ENCODE measurements at places on chromosomes 12 and 14.

DNA sequence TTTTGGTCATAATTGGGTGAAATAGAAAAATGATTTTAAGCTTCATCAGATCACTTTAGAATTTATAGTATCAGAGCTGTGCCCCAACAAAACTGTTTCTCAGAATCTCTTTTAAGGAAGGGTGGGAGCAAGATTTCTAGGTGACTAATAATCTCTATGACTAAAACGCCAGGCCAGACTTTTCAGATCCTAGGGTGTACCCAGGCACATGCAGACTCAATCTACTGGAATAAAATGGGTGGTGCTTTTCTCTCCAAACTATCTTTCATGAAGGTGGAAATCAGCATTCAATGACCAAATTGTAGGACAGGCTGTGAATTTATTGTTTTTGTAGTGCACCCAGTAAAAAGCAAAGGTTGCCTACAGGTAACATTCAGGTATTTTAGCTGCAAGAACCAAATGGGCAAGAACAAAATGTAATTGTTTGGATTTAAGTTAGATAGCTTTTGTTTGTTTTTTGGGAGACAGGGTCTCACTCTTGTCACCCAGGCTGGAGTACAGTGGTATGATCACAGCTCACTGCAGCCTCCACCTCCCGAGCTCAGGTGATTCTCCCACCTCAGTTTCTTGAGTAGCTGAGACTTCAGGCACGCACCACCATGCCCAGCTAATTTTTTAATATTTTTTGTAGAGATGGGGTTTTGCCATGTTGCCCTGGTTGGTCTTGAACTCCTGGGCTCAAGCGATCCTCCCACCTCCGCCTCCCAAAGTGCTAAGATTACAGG, 49.5 kb downstream of the PPP2R5C start:
- no peak for DNase-seq

GRCh38 chr14:36167431-36167830, 9.1 kb downstream of the PTCSC3 start:
- no peak for DNase-seq

DNA sequence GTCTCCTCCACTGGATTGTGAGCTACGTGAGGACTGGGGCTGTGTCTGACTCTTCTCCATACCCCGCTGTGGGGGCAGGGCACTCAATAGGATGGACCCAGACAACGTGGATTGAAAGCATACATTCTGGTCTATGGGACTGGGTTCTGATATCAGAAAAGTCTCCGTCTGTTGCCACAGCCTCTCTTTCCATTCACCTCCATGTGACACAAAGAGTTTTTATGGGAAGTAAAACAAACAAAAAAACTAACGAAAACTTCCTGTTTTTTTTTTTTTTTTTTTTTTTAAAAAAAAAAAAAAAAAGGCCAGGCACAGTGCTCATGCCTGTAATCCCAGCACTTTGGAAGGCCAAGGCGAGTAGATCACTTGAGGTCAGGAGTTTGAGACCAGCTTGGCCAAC, 44.7 kb downstream of the SLC8A3 start:
- DNase-seq, result no peak

GRCh38 chr14:81613341-81614045, 79.8 kb upstream of the SEL1L start:
- no peak for DNase-seq

- DNase-seq, result no peak
Measured at GRCh38 chr12:7497661-7498060, 5.9 kb downstream of the CD163 start.

DNA sequence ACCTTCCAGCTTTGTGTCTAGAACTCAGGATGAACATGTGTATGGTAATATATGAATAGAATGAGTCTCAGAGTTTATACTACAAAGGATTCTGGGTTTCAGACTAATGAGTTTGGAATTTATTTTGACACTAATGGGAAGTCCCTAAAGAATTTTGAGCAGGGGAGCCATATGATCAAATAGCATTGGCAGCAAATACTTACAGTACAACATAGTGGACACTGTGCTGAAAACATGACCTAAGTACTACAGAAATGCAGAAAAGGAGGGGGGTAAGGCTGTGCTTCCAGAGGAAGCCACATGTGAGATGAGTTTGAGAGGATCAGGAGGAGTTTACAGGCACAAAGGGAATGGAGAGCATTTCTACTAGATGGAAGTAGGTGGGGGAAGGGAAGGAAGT, 225.8 kb downstream of the C12orf42 start:
- DNase-seq, result no peak

DNA sequence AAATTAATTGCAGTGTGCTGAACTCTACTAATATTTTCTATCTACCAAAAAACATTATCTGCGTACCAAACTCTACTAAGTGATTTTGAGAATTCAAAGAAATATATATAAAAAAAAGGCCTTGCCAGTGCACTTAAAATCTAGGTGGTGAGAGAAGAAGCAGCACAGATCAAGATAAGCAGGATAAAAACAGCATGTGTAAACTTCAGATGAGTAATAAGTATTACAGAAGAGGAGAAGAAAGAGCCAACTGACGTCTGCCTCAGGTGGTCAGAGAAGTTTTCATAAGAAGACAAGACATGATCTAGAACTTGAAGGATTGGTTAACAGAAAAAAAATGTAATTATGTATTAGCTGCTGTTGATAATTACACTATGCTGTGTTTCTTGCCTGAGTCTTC, 166.4 kb downstream of the DUSP6 start:
- no peak for DNase-seq

GRCh38 chr12:93612776-93613175, 40.3 kb downstream of the SOCS2 start:
- DNase-seq, result no peak

- DNase-seq, result no peak
Measured at GRCh38 chr12:9808504-9808903, 18.8 kb upstream of the KLRF1 start.

DNA sequence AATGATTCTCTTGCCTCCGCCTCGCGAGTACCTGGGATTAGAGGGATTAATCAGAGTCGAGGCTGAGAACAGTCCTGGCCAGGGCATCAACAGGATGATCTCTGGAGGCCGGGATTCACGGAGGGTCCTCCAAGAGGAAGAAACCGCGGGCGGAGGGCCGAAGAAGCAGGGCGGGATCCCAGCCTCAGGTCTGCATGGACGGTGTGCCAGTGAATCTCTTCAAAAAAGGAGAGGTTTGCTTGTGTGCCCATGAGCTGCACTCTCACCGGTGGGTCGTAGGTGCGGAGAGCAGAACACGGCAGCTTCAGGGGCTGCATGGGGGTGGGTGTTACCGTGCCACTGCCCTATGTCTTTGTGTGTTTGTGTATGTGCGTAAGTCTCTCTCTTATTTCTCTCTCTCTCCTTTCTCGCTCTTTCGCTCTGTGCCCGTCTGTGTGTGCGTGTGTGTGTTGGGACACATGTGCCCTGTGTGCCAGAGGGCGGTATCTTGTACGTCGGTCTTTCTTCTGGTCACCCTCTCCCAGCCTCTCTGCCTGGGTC, 768.2 kb upstream of the ALG10B start:
- DNase-seq, result no peak

GRCh38 chr14:104169699-104170479, 31.5 kb downstream of the KIF26A start:
- DNase-seq, result peak; percentile 39

DNA sequence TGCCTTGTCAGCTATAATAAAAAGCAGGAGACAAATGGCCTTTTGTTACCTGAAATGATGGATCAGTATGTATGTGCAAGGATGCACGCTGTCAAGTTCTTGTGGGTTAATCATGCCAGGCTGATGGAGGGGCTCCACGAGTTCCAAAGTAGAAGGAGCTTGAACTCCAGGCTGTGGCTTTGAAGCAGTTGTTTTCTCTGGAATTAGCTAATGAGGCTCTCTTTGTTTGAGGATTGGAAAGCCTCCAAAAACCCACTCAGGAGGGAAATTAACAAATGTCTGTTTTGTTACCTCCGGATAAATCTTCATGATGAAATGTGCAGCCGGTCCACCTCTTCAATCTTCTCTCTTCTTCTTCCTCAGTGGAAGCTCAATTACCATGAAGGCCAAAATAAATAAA, 605.5 kb downstream of the DIO2 start:
- DNase-seq, result peak; percentile 95

Data from NCI-H2081 (cell line).